ENCODE measurements at places on chromosomes 3 and 15.
A peak's percentile ranks its signal among the peaks of the same experiment; 100 is the strongest.

DNA sequence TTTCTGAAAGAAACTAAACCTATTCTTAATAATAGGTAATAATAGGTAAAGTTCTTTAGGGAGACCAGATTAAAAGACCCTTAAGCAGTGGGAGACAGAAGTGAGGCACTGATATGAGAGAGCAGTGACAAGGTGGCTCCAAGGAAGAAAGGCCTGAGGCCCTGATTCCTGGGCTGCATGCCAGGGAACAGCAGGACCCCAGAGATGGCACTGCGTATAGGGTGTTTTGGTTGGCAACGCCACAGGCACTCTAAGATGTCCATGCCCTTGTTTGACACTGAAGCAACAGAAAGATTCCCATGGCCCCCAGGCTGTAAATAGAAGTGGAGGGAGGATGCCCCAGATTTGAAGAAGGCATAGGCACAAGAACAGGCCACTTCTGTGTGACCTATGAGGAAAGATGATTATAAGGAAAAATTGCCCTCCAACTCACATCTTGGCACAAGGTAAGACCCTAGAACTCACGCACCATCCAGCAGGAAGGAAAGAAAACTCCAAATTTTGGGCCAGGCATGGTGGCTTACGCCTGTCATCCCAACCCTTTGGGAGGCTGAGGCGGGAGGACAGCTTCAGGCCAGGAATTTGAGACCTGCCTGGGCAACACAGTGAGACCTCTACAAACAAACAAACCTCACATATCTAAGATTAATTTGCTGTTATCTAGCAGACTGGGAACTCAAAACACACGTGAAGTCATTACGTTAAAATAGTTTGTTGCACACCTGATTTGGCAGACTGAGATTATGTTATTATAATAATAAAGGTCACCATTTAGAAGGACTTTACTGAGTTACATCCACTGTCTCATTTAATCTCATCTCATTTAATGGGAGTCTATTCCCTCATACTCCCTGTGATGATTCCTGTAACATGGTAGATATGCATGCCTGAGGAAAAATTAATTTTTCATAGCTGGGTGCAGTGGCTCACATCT is 10.5 kb upstream of the BLM start:
- DNase-seq: no peak

DNA sequence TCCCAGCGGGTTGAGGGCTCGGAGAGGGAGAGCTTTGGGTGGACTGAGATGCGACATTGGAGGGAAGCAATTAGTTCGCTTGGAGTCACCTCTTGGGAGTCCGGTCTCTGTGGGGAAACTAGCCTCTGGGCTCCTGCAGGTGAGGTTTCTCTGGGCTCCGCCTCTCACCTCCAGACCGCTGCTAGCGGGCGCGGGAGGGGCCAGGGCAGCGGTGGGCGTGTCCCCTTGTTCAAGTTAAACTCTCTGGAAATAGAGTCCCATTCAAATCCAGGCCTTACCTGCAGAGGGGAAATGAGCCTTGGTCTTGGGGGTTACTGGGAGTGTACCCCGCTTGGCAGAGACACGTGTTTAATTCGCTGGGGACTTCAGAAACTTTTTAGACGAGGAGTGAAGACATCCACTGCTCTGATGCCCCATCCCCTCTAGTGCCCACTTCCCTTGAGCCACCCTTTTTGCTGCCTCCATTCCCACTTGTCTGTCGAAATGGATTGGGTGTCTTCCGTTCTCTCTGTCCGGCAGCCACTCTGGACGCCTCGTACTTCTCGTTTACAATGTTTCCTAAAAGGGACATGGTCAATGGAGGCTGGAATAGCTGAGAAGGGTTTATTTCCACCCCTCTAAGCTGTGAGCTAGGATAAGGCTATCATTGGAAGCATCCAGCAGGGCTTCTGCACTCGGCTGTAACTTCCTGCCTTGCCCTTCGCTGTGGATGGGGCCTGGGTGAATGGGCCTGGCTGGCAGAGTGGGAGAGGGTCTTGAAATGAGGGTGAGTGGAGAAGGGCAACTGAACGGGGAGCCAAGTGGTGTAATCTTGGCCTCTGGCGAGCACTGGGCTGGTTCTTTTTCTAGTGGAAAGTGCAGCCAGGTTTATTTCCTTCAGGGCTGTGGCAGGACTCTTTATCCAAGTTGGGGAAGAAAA is 1.1 kb downstream of the MITF start:
- peak; percentile 17 for DNase-seq

- no peak for DNase-seq
Measured at GRCh38 chr3:120196812-120197211, 88.2 kb downstream of the GPR156 start.

GRCh38 chr3:27573780-27574437 is 89.7 kb upstream of the SLC4A7 start:
- no peak for DNase-seq

DNA sequence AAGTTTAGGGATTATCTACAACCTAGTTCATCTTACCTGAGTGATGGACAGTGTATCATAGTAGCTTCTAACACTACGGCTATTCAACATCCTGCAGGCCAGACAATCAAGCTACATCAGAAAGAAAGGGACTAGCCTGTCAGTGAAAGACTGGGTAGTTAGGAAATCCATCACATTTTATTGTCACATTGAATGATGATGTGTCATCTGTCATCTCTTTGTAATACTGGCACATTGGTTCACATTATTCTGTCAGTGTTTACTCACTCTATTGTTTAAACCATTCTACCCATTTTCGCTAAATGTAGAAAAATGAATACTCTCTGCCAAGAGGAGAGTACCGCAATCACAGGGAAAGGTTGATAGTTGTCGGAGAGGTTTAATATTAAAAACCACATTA is 1155.8 kb downstream of the TUSC7 start:
- no peak for DNase-seq

GRCh38 chr15:90336705-90337141 is 15.4 kb upstream of the ZNF774 start:
- DNase-seq: no peak

Measured in GM10248 (cell line).